ENCODE measurements at places on chromosomes 13 and 19.
A peak's percentile ranks its signal among the peaks of the same experiment; 100 is the strongest.

GRCh38 chr19:32824191-32824751 lies 45.3 kb downstream of the SLC7A9 start:
- no peak for DNase-seq

DNA sequence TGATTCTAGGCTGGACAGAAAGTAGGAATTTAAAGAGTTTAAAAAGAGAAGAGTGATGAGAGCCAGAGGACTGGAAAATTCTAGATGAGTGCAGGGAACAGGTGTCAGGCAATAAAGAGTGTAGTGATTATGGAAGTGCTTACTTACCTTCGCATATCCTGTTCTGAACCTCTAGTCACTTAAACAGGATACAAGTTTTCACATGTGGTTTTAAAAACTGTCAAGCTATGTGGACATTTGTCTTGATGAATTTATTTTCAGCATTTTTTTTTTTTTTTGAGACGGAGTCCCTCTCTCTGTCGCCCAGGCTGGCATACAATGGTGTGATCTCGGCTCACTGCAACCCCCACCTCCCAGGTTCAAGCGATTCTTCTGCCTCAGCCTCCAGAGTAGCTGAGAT lies 34.3 kb upstream of the IL17D start:
- DNase-seq: no peak

DNA sequence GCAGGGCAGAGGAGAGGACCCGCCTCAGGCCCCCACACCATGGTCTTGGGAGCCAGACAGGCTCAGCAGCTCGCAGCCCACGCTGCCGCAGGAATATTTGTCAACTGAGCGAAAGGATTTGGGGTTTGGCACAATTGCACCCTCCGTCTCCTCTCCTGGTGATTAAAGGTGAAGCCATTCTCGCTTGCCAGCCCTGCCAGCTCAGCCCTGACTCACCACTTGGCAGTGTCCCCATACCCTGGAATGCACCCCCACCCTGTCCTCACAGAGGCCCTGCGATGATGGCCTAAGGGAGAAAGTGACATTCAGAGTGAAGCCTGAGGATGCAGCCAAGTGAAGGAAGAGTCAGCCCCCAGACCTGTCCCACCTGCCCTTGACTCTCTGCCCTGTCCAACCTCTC lies 18.8 kb downstream of the CYTH2 start:
- DNase-seq: peak; percentile 87

- DNase-seq: no peak
Measured at GRCh38 chr13:107124129-107124718, 556.3 kb upstream of the ARGLU1 start.

DNA sequence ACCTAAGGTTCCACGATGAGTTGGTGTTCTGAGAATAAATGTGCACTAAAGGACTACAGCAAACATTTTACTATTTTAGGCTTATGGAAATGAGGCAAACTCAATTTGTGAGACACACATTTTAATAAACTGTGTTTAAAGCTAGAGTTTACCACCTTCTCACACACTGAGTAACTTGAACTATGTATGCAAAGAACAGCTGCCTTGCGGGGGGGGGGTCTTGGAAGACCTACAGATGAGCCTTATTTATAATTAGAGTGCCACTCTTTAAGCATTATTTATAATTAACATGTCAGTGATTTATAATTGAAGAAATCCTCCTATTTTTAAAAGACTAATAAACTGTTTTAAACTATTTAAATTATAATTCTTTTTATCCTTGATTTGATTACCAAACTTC lies 300.4 kb downstream of the DLEU7 start:
- no peak for DNase-seq

DNA sequence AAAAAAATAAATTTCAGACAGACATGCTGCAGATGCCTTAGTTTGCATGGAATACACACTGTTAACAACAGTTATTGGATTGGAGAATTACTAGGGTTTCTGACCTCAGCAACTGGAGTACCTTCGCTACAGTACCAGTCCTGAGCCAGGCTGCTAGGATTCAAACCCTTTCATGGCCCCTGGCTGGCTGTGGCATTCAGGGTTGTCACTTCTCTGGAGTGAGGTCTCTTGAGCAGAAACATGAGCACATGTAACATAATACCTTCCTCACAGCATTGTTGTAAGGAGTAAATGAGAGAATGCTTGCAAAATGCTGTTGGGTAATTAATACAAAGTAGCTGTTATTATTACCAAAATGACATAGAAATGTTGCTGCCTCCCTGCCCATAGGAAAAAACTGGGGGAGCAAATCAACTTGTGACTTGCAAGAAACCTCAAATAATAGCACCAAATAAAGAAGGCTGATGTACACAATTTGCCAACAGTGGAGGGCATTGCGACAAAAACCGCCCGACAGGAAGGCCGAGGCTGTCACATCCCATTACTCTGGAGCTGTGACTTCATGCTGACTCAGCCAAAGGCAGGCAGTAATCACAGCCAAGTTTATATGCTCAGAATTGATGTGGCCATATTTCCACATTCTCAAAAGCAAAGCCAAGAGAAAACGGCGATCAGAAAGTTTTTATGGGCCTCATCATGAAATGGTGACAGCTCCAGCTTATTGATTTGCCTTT lies 100.4 kb downstream of the RFC3 start:
- peak; percentile 83 for DNase-seq

- no peak for DNase-seq
Measured at GRCh38 chr13:45752510-45752909, 50.4 kb downstream of the CBY2 start.

GRCh38 chr13:112849500-112849899 lies 119.5 kb upstream of the MCF2L start:
- DNase-seq: no peak

DNA sequence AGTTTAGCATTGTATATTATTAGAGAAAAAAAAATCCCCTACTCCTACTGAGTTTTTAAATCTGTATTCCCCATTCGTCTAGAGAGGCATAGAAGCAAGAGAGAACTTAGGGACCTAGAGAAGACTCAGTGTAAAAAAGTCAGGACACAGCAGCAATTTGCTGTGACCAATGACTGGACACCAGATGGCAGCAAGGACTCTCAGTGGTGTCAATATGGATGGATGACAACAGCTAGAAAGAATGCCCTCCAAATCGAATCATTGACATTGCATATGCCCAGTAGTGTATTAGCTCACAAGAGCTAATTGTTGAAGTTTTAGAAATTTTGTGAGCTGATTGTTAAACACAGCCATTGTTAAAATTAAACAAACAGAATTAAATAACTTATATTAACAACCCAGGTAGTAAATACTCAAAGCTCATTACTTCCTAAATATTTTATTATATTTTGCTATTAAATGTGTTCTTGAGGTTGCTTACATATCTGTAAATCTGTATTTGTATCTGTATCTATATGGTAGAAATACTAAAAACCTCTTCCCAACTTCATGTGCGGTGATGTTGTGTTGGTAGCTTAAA lies 43.9 kb downstream of the SIAH3 start:
- peak; percentile 33 for DNase-seq

- DNase-seq: peak; percentile 12
Measured at GRCh38 chr19:51750400-51751094, 1.1 kb downstream of the FPR1 start.

- peak; percentile 52 for DNase-seq
Measured at GRCh38 chr19:4454747-4455718, 2.6 kb downstream of the UBXN6 start.

GRCh38 chr13:74623761-74624160 lies 489.6 kb upstream of the KLF12 start:
- no peak for DNase-seq

GRCh38 chr13:64709079-64709478 lies 2521.1 kb downstream of the PCDH9 start:
- no peak for DNase-seq

DNA sequence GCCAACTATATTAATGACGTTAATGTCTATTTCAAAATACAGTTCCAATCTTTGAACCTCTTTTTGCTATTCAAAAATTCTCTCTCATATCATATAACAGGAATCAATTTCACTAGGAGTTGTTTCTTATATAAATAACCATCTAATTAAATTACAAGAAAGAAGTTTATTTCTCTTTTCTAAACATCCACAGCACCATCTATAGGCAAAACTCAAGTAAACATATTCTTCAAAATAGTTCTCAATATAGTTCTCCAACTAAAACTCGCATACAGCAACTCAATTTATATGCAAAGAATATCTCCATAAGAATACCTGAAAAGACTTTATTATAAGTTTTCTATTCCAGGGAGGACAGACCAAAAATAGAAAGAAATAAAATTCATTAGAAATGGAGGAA lies 65.6 kb downstream of the RBM26 start:
- no peak for DNase-seq

GRCh38 chr19:44753932-44754749 lies 5.6 kb downstream of the BCL3 start:
- peak; percentile 51 for DNase-seq

DNA sequence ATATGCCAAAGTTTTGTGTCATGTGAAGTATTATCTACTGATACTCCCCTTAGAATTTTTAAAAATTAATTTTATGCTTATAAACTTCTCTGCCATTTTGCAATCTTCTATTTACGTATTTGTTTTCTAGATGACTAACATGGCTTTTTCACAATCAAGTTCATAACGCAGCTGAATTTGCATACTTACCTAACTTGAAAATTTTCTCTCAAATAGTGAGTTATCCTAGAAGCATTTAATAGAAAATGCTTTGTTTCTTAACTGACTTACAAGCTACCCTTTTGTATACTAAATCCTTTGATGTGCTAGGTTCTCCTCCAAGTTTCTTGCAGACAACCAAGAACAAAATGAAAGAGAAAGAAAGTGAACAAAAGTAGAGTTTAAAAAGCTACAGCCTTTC lies 683.5 kb downstream of the LIG4 start:
- no peak for DNase-seq

DNA sequence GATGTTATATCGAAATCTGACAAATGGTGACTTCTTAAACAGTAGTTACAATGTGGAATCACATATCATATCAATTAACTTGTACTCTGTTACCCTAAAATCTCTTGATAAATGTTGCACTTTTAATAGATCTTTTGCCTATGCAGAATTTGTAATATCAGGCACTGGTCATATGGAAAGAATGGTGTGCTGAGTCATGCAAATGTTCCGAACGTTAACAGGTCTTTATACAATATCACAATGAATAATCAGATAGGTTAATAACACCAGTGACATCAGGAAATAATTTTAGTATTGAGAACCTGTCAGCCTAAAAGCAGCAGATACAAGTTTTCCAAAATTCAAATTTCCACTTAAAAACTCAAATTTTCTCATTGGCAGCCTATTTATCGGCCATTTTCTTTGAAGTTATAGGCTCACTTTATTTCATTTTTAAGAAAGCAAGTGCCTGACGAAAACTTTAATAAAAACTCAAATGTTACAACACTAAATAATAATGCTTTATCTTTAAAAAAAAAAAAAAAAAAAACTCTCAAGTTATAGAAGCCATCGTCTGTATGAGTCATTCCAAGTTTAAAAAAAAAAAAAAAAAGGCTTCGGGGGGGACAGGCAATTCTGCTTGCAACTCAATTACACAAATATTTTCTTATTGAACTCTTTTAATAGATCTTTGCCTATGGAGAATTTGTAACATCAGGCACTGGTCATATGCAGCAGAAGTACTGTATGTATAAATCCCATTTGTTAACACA lies 180.9 kb downstream of the DIAPH3 start:
- no peak for DNase-seq

DNA sequence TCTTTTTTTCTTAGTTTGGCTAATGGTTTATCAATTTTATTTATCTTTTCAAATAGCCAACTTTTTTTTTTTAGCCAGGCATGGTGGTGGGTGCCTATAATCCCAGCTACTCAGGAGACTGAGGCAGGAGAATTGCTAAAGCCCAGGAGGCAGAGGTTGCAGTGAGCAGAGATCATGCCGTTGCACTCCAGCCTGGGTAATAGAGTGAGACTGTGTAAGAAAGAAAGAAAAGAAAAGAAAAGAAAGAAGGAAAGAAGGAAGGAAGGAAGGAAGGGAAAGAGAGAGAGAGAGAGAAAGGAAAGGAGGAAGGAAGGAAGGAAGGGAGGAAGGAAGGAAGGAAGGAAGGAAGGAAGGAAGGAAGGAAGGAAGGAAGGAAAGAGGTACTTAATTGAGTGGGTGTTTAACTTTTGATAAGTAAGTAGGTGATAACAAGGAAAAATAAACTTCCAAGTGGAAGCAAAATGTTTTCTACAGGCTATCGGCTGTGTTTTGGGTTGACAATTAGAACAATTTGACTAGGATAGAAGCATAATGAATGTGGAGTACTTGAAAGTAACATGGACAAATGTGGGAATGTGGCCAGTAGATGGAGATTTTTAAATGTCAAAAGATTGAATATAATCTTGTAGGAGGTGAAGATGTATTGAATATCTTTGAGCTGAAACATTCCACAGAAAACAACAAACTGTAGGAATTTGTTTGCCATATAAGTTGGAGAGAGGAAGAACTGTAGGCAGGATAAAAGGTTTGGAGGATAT lies 62.8 kb upstream of the MYO16 start:
- DNase-seq: no peak

GRCh38 chr19:51417107-51417809 lies at the start of gene SIGLEC10:
TSS of gene SIGLEC10 (minus strand) at chr19:51417642. CDS start at chr19:51417581, 61 bp downstream.
- DNase-seq: no peak

GRCh38 chr13:113465300-113465699 lies 12.0 kb upstream of the ADPRHL1 start:
- no peak for DNase-seq

DNA sequence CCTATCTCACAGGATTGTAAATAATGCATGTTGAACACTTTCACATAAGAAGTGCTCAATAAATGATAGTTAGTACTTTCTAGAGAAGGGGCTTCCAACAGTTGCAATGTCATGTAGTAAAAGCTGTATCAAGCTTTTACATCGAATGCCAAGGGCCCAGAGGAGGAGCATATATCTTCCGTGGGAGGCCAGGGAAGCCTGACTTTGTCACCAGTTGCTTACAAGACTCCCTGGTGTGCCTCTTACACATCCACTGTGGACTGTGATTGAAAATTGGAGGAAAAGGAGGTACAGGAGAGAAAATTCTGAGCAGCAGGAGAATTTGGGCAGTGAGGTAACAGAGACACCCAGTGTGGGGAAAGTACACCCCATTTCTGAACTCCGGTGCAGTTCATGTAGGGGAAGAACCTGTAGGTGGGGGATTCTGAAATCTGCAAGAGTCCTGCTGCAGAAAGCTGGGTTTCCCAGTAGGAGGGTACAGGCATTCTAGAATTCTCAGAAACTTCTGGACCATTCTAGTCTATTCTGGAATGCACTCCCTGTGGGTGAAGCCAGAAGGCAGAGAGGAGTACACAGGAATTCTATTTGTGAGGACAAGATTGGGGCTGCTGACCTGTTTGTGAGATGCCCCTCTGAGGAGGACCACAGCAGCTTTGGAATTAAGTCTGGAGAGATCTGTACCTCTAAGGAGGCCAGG lies 54.0 kb downstream of the ALOX5AP start:
- no peak for DNase-seq

Data from HFFc6 (cell line).